ENCODE measurements at places on chromosomes 4 and X. TPM values are rescaled to one million over a fixed set of nuclear protein-coding genes. Genes with fewer than 3 reads are reported as not detected.

The C4orf51 gene
- total RNA-seq, result not detected

The SMR3B gene
- total RNA-seq, result not detected

The HMGB3 gene
- total RNA-seq, result 30.2 TPM

The DGKK gene
- 0.03 TPM for total RNA-seq

The CLIC2 gene
- 66.4 TPM for total RNA-seq

The HMX1 gene
- not detected for total RNA-seq

The MAPK10 gene
- total RNA-seq, result 17.4 TPM

The SH3D19 gene
- 114 TPM for total RNA-seq

The STK26 gene
- total RNA-seq, result 21.2 TPM

The ERAS gene
- not detected for total RNA-seq

The USP26 gene
- not detected for total RNA-seq

The SRPK3 gene
- total RNA-seq, result 0.60 TPM

The MAMLD1 gene
- total RNA-seq, result 3.6 TPM

The GABRG1 gene
- total RNA-seq, result not detected

The ASB11 gene
- total RNA-seq, result 0.13 TPM

The ARR3 gene
- total RNA-seq, result not detected

The CFAP99 gene
- total RNA-seq, result 1.3 TPM

The CFAP47 gene
- 1.3 TPM for total RNA-seq

The GC gene
- total RNA-seq, result not detected

The XKRX gene
- 14.3 TPM for total RNA-seq

The TNIP2 gene
- total RNA-seq, result 46.5 TPM

The C1GALT1C1 gene
- total RNA-seq, result 26.2 TPM

The PSAPL1 gene
- 0.08 TPM for total RNA-seq

The AP1AR gene
- total RNA-seq, result 15.8 TPM

The CFI gene
- 66.8 TPM for total RNA-seq

The SYP gene
- 2.1 TPM for total RNA-seq

The CCNB3 gene
- 0.58 TPM for total RNA-seq

The MAGEB10 gene
- not detected for total RNA-seq

The STK32B gene
- total RNA-seq, result 1.9 TPM

The PDZD4 gene
- total RNA-seq, result 3.5 TPM

The KIT gene
- total RNA-seq, result 10.9 TPM

The PNMA6A gene
- total RNA-seq, result 3.1 TPM

The HTN1 gene
- not detected for total RNA-seq

The HERC6 gene
- total RNA-seq, result 21.9 TPM

The MORC4 gene
- total RNA-seq, result 12.8 TPM

The TMEM255A gene
- 1.8 TPM for total RNA-seq

The CLDN22 gene
- total RNA-seq, result not detected

The TMPRSS11D gene
- total RNA-seq, result not detected

The MAGEA8 gene
- not detected for total RNA-seq

The ARHGEF38 gene
- 12.1 TPM for total RNA-seq

The GPR173 gene
- 3.6 TPM for total RNA-seq

The MEPE gene
- not detected for total RNA-seq

The SLC25A31 gene
- not detected for total RNA-seq

The CD38 gene
- 38.4 TPM for total RNA-seq

The PPP4R3C gene
- total RNA-seq, result not detected

The ZFYVE28 gene
- 12.0 TPM for total RNA-seq

The ITIH6 gene
- total RNA-seq, result not detected

The FRMPD4 gene
- total RNA-seq, result not detected

The ZNF41 gene
- 10.7 TPM for total RNA-seq

The DHX15 gene
- total RNA-seq, result 128 TPM

The QDPR gene
- total RNA-seq, result 43.0 TPM

The PDGFRA gene
- total RNA-seq, result 50.3 TPM
